Left renal cortex interstitium (tissue), 4 donors: ENCODE measurements at places on chromosomes 6 and 20.

DNA sequence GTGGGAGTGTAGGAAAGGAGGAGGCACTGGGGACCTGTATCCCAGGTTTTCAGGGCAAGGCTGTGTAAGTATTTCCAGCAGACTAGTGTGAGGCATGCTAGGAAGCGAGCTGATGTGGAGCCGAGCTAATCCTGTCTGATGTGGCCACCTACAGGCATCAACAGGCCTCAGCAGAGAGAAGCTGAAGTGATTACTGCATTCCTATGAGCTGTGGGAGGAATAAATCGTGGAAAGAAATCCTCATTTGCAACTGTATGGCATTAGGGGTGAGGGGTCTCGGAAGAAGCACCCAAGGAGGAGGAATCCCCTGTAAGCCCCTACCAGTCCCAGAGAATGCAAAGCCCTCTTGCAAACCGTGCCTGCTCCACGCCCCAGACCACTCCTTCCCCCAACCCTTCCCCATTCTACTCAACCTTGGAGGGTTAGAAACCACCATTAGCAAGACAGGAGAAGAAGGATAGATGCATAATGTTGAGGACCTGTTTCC lies 41.6 kb downstream of the C6orf15 start:
- no peak for DNase-seq

- DNase-seq, result no peak
Observed at GRCh38 chr6:119210596-119210995, 132.1 kb upstream of the FAM184A start.

DNA sequence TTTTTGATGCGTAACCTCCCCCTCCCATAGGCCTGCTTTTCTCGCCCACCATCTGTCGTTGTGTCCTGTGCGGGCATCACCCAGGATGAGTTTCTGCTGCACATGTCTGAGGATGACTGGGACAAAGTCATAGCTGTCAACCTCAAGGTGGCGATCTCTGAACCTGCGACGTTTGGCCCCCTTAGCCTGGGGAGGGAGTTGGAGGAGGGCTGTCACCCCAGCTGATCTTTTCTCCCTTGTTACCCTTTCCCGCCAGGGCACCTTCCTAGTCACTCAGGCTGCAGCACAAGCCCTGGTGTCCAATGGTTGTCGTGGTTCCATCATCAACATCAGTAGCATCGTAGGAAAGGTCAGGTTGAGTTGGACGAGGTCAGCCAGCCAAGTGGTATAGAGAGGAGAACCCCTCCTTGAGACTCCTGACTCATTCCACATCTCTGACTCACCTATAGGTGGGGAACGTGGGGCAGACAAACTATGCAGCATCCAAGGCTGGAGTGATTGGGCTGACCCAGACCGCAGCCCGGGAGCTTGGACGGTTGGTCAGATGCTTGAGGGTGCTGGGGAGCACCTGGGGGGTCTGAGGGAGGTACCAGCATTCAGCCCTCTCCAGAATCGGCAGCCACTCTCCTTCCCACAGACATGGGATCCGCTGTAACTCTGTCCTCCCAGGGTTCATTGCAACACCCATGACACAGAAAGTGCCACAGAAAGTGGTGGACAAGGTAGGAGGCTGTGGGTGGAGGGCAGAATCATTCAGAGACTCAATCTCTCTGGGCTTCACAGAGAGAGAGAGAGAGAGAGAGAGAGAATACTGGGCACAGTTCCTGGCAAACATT lies 954 bp downstream of the HSD17B8 start:
- DNase-seq, result no peak

DNA sequence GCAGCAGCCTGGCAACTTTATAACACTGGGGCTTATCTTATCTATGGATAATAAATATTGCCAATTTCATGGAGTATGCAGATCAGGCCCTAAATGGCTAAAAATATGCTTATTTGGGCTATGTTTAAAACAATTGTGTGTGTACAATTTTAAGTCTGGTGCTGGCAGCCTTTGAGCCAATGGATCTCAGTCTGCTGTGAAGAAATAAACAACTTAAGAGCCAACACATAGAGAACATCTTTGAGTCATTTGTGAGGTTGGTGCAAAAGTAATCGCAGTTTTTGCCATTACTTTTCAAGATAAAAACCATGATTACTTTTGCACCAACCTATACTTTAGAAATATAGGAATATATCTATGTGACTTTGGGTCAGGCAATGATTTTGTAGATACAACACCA lies 129.1 kb upstream of the CARMIL1 start:
- no peak for DNase-seq

GRCh38 chr6:109458774-109459531 lies 3.4 kb upstream of the MICAL1 start:
- no peak for DNase-seq

DNA sequence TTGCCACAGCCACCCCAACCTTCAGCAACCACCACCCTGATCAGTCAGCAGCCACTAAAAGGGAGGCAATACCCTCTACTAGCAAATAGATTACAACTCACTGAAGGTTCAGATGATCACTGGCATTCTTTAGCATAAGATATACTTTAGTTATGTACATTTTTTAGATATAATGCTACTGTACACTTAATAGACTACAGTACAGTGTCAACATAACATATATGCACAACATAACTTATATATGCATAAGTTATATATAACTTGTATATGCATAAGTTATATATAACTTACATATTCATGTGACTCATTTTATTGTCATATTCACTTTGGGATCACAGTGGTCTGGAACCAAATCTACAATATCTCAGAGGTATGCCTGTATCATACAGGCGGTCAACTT lies 61.7 kb downstream of the GMDS start:
- no peak for DNase-seq

GRCh38 chr20:36145877-36146707 lies 8.4 kb upstream of the EPB41L1 start:
- DNase-seq, result no peak

- DNase-seq, result no peak
Observed at GRCh38 chr20:29750268-29750899, 1507.1 kb upstream of the DEFB115 start.

- no peak for DNase-seq
Observed at GRCh38 chr20:36493801-36494114, 47.6 kb upstream of the MYL9 start.

- DNase-seq, result no peak
Observed at GRCh38 chr6:26092443-26092842, 5.2 kb downstream of the HFE start.

GRCh38 chr6:127933852-127934840 lies 33.3 kb upstream of the THEMIS start:
- no peak for DNase-seq

GRCh38 chr20:57600320-57601210 lies 19.7 kb downstream of the ZBP1 start:
- DNase-seq, result no peak

- DNase-seq, result no peak
Observed at GRCh38 chr6:24274441-24275083, 83.3 kb downstream of the DCDC2 start.

DNA sequence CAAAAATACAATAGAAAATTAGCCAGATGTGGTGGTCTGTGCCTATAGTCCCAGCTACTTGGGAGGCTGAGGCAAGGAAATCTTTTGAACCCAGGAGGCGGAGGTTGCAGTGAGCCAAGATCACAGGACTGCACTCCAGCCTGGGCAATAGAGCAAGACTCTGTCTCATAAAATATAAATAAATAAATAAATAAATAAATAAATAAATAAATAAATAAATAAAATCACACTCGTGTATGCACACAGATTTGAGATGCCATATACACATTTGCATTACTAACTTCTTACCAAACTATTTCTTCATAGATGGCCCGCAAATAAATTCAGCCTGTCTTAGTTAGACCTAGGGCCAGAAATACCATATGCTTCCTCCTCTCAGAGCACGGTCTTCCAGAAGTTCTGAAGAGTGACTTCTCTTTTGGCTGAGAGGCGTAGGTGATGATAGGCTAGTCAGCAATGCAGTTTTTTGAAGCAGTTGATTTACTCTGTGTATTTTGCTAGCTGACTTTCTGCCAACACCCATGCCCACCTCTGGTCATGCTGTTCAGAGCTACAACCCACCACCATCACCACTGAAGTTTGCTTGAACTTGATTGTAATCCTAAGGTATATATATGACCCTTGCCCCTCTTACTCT lies 150.1 kb downstream of the SASH1 start:
- no peak for DNase-seq

- no peak for DNase-seq
Observed at GRCh38 chr20:48196486-48196885, 411.2 kb upstream of the SULF2 start.

- DNase-seq, result peak; percentile 65
Observed at GRCh38 chr6:18990059-18990978, 603.2 kb downstream of the RNF144B start.

DNA sequence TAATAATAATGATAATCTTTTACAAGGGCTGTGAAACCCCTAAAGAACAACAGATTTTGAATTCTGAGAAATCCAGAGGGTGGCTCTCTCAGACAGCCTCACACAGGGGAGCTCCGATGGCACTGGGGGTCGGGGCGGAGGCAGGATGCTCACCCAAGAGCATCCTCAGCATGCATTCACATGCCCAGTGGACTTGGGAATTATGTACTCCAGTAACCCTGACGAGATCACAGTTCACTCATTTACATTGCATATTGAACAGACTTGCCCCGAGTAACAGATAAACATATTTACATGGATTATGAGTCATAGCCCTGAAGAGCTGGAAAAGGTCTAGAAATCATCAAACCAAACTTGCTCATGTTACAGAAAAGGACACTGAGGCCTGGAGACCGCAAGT lies 482.7 kb upstream of the JARID2 start:
- DNase-seq, result no peak
